AG04450 (cell line): ENCODE measurements at places on chromosomes 2 and 18.

DNA sequence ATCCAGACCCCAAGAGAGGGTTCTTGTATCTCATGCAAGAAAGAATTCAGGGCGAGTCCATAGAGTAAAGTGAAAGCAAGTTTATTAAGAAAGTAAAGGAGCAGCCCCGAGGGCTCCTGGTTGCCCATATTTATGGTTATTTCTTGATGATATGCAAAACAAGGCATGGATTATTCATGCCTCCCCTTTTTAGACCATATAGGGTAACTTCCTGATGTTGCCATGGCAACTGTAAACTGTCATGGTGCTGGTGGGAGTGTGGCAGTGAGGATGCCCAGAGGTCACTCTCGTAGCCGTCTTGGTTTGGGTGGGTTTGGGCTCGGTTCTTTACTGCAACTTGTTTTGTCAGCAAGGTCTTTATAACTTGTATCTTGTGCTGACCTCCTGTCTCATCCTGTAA is 750.2 kb upstream of the FANCL start:
- no peak for DNase-seq

DNA sequence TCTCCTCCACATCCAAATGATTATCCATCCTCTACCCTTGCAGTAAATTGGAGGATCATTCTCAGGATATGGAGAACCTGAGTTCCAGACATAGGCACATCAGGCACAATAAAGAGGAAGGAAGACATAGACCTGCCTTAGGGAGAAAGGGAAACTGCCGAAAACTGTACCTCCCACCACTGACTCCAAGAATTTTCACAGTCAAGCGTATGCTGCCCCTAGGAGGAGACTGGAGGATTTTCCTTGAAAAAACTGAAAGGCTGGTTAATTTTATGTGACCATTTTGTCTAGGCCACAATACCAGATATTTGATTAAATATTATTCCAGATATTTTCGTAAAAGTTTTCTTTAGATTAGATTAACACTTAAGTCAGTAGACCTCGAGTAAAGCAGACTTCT is 638.5 kb upstream of the PKDCC start:
- no peak for DNase-seq

DNA sequence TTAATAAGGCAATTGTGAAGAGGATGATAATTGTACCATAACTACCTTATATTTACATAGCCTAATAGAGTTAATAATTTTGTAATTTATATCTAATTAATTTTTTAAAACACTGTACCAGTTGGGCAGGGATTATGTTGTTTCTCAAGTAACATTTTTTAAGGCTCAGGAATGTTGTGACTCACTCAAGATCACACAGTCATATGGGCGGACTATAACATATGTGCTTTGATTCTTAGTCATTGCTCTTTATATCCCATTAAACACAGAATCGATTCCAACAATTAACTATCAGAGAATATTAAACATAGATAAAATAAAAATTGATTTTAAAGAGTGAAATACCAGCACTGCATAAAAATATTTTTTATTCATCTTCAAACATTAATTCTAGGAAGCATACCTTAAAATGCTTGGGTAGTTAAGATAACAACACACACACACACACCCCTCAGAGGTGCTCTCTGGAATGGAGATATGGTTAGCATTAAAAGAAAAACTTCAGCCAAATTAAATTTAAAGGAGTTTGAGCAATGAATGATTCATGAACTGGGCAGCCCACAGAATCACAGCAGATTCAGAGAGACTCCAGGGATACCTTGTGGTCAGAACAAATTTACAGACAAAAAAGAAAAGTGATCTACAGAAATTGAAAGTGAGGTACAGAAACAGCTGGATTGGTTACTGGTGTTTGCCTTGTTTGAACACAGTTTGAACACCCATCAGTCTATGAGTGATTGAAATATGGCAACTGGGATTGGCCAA is 869.4 kb upstream of the ID2 start:
- no peak for DNase-seq

- DNase-seq, result no peak
These were observed 213.4 kb downstream of the NEDD4L start for GRCh38 chr18:58257461-58257860.

DNA sequence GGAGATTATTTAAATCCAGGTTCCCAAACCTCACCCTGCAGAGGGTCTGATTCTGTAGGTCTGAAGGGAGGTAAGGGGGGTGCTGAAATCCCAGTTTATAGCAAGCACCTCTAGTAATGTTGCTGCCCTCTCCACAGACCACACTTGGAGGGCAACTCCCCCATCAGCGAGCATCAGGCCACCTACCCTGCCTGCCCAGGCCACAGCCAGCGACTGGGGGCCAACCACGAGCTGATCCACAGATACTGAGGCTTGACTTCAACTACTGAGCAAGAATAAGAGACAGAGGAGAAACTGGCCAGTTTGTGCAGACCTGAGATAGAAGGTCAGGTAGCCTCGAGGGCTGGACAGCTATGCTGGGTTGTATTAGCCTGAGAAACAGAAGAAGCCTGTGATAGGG is 36.3 kb upstream of the LBH start:
- DNase-seq, result no peak
